ENCODE measurements at places on chromosomes 16 and 17.

DNA sequence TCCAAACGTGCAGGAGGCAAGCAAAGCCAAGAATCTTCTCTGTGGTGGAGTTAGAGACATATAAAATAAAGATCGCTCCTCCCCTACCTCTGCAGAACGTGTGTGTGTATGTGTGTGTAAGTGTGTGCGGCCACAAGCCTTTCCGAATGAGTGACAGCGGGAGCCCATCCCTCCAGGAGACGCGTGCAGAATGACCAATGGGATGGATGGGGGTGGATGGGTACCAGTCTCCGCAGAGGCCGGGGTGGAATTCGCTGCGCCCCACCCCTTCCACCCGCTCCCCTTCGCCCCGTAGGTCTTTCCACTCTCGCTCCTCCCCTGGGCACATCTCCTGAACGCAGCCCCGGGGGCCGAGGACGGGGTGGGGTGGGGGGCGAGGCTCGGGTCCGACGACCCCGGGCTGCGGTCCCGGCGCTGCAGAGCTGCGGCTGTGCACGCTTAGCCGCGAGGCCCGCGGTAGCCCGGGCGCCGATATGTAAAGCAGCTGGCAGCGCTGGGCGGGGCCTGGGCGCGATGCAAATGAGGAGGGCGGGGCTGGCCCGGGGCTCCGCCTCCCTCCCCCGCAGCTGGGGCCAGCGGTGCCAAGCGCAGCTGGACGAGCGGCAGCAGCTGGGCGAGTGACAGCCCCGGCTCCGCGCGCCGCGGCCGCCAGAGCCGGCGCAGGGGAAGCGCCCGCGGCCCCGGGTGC lies at the start of gene PRKCB:
PRKCB (plus strand) TSS at position 594 of the 688 bp plus-strand sequence.
- peak; percentile 80 for DNase-seq

DNA sequence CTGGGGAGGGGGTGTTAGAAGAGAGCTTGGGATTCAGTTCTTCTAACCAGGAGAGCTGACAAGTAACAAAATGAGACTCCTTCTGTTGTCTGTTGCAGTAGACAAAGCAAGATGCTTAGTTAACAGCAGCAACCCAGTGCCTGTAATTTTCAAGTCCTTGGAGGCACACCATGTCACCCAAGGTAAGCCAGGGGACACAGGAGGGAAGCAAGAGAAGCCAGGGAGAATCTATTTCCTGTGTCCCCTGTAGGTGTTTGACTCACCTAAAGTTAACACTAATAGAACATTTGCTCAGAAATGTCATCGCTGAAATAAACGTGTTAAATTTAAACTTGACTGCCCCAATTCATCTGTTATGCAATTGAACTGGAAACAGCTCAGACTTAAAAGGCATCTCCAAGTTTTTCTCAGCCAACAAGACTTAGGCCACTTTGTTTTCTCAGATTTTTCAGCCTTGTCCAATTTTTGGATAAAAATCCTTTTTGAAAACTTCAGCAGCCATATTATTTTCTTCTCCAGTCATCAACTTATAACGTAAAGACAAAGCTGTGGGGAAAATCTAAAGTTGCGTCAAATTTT lies 257.6 kb downstream of the CDH13 start:
- DNase-seq: no peak

DNA sequence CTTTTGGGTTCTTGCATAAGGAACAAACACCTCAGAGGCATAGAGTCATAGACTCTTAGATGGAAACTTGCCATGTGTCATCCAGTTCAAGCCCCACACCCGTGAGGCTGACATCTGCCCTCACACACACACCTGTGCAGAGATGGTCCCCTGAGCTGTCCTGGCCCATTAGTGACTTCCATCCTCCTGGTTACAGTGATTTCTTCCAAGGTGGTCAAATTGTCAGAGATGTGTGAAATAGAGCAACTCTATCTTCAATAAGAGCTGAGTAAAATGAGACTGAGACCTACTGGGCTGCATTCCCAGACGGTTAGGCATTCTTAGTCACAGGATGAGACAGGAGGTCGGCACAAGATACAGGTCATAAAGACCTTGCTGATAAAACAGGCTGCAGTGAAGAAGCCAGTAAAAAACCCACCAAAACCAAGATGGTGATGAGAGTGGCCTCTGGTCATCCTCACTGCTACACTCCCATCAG lies 342.2 kb upstream of the TNRC6C start:
- no peak for DNase-seq

- no peak for DNase-seq
Observed at GRCh38 chr17:5135726-5136579, 20.1 kb downstream of the USP6 start.

GRCh38 chr17:67725373-67725791 lies 7.6 kb downstream of the NOL11 start:
- no peak for DNase-seq

GRCh38 chr16:77057161-77057774 lies 133.7 kb upstream of the MON1B start:
- no peak for DNase-seq

GRCh38 chr17:37088459-37088858 lies 139.7 kb downstream of the AATF start:
- no peak for DNase-seq

DNA sequence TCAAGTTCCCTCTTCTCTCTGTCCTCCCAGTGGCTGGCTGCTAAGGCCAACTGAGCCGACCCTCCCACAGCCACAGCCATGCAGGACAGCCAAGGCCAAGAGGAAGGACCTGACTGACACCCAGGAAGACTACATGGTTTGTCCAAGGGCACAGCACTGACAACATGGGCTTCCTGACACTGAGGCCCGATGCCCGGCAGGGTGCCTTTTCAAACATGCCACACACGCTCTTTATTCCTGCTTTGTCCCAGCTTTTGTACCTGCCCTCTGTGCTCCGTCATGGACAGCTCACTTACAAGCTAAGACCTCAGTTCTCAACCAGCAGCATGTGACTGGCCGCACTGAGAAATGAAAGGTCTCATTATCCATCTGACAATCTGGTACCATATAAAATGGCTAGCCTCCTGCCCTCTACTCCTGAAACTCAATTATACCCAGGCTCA lies 45.8 kb downstream of the TEX2 start:
- DNase-seq: no peak

DNA sequence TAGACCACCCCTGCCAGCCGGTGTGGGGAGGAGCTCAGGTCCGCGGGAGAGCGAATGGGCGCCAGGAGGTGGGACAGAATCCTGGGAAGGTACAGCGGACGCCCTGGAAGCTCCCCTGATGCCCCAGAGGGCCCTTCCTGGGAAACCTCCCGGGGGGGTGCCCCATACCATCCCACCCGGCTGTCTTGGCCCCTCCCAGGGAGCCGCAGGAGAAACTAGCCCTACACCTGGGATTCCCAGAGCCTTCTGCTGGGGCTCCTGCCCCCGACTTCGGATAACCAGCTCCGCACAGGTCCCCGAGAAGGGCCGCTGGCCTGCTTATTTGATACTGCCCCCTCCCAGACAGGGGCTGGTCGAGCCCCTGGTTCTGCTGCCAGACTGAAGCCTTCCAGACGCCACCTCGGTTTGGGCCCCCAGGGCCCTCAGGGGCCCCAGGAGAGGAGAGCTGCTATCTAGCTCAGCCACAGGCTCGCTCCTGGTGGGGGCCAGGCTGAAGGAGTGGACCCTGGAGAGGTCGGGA lies 3.0 kb upstream of the CBX4 start:
- DNase-seq: no peak

DNA sequence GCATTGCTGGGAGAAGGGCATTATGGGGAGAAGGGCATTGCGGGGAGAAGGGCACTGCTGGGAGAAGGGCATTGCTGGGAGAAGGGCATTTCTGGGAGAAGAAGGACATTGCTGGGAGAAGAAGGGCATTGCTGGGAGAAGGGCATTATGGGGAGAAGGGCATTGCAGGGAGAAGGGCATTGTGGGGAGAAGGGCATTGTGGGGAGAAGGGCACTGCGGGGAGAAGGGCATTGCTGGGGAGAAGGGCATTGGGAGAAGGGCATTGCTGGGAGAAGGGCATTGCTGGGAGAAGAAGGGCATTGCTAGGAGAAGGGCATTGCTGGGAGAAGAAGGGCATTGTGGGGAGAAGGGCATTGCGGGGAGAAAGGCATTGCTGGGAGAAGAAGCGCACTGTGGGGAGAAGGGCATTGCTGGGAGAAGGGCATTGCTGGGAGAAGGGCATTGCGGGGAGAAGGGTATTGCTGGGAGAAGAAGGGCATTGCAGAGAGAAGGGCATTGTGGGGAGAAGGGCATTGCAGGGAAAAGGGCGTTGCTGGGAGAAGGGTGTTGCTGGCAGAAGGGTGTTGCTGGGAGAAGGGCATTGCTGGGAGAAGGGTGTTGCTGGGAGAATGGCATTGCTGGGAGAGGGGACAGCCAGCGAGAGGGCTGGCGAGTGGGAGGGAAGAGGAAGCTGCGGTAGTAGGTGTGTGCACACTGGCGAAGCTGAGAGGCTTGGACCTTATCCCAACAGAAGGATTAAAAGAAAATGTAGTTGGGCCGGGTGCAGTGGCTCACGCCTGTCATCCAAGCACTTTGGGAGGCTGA lies 4.6 kb upstream of the PYDC1 start:
- no peak for DNase-seq

DNA sequence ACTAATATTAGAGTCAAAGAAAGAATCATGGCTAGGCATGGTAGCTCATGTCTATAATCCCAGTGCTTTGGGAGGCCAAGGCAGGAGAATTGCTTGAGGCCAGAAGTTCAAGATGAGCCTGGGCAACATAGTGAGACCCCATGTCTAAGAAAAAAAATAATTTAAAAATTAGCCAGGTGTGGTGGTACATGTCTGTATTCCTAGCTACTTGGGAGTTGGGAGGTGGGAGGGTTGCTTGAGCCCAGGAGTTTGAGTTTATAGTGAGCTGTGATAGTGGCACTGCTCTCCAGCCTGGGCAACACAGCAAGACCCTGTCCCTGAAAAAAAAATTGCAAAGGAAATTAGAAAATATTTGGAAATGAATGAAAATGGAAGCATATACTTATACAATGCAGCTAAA lies 210.3 kb upstream of the AXIN2 start:
- no peak for DNase-seq

DNA sequence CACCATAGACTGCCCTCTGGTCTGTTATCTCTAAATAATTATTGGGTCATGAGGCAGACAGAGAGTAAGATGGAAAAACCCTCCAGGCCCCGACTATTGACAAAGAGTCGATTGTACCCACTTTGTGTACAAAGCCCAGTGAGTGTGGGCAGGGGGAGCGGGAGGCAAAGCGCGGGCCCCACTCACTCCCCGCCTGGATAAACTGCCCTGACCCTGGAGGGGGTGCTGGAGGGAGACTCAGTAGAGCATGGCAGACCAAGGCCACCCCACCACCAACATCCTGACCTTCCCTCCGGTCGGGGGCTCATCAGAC lies 11.2 kb upstream of the CPSF4L start:
- DNase-seq: no peak

- DNase-seq: no peak
Observed at GRCh38 chr16:50705436-50706110, 12.2 kb downstream of the NOD2 start.

DNA sequence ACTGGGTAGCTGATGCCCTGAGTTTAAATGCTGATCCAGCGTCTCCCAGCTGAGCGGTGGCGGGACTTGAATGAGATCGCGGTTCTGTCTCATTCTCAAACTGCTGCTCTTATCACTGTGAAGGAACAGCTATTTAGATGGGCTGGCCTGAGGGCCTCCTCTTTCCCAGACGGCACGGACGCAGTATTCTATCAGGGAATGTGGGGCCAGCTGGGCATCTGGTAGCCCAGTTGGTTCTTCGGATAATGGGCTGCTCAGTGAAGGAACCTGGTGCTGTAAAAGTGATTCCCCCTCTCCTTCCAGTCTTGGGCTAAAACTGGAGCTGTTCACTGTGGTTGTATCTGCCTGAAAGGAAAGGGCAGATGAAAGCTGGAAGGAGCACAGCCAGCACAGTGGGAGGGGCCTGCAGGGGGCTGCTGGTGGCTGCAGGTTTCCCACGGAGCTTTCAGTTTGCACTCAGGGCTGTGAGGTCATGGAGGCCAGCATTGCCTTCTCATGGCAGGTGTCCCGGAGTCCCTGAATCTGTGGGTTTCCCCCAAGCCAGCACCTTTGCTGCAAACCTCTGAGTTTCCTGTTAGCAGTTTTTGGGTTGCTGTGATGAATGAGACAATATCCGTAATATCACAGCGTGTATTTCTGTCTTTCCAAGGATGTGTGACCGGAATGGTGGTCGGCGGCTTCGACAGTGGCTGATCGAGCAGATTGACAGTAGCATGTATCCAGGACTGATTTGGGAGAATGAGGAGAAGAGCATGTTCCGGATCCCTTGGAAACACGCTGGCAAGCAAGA lies 3.6 kb downstream of the IRF8 start:
- DNase-seq: peak; percentile 39

DNA sequence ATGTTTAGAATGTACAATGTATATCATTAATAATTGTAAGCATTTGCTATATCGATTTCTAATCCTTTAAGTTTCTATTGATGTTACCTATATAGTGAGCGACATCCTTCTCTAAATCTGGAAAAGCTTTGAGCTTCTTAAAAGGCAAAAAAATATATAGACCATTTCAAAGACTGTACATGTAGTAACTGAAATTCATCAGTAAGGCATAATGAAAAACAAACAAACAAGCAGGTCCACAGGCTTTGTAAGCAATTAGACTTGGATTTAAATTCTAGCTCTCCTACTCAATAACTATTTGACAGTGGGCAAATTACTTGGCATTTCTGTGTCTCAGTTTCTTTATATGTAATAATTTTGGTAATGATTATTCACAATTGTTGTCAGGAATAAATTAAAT lies 51.7 kb upstream of the NACA2 start:
- DNase-seq: no peak

GRCh38 chr16:87384162-87384874 lies 742 bp upstream of the FBXO31 start:
- no peak for DNase-seq

DNA sequence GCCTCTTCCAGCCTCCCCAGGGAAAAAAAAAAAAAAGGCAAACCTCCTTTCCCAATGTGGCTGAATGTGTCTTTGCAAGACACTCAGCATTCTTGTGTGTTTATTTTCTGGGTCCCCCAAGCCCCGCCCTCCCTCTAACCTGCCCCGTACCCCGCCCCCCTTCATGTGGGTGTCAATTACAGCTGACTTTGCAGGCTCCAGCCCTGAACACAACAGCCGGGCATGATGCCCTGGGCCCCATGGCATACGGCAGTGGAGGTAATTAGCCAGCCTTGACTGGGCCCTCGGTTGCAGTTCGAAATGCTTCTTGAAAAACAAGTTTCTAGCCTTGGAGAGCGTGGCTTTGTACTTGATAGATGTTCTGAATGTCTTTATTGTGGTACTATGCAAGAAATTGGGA lies 354.7 kb upstream of the RBFOX1 start:
- no peak for DNase-seq

- DNase-seq: no peak
Observed at GRCh38 chr16:57133886-57134285, 41.5 kb downstream of the CPNE2 start.

DNA sequence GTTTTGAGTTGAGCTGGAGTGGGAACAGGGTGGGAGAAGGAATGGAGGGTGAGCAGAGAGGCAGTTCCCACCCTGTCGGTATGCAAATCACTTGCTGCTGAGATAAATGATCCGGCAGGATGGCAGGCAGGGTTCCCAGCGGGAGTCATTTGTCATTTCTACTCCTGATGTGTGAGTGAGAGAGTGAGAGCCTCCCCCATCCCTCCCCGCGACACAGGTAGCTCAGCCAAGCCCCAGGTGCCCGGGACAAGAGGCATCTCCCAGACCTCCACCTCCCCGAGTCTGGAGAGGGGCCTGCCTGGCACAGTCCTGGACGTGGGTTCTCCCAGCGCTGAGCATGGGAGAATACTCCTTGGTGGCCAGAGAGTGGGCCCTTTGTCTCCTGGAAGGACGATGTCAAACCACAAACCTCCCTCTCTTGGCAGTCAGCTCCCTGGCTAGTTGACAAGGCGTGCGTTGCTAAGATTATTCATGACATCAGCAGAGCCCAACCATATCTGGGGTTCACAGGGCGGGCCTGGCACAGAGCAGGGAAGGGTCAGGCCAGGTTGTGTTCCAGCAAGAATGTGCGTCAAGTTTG lies 33.7 kb upstream of the TNRC6C start:
- DNase-seq: no peak

GRCh38 chr16:62363501-62363900 lies 327.3 kb upstream of the CDH8 start:
- no peak for DNase-seq
